ENCODE measurements at places on chromosomes 4 and X. TPM values are rescaled to one million over a fixed set of nuclear protein-coding genes. Genes with fewer than 3 reads are reported as not detected.

The DDX53 gene
- total RNA-seq = not detected

The CENPVL1 gene
- not detected for total RNA-seq

The CXCL6 gene
- total RNA-seq = 3.6 TPM

The ADH1A gene
- total RNA-seq = not detected

The CXCL13 gene
- total RNA-seq = 0.14 TPM

The NXF2 gene
- total RNA-seq = not detected

The DNAAF6 gene
- total RNA-seq = not detected

The PNMA5 gene
- not detected for total RNA-seq

The SPANXN3 gene
- total RNA-seq = not detected

The ASB5 gene
- not detected for total RNA-seq

Measured in airway epithelial cell (primary cell).